ENCODE measurements at places on chromosomes 6 and 20.

GRCh38 chr6:164122109-164122508, 707.6 kb downstream of the QKI start:
- DNase-seq: no peak

GRCh38 chr6:154583546-154584188, 73.2 kb upstream of the CNKSR3 start:
- DNase-seq: no peak

DNA sequence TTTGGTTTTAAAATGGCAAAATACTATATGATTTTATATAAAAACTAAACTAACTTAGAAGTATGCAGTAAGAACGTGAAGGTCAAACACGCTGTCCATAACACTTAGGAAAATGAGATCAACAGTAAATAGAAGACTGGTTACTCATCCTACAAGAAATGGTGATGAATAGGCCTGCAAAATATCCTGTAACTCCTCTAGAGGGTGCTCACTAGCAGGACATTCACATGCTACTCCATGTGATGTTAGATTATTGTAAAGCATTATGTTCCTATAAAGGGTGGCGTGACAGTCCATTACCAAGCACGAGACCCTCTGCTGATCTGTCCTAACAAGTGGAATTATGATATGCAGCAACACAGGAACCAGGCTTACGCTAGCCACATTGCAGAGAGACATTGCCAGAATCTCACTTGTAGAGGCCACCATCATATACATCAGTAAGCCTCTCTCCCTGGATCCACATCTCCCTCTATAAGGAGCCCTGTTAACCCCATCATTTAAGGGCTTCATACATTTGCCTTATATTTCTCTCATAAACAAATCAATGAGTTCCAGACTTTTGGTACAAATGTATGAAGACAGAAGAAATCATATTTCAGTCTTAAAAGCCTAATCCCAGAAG, 18.0 kb upstream of the DEFB129 start:
- no peak for DNase-seq

DNA sequence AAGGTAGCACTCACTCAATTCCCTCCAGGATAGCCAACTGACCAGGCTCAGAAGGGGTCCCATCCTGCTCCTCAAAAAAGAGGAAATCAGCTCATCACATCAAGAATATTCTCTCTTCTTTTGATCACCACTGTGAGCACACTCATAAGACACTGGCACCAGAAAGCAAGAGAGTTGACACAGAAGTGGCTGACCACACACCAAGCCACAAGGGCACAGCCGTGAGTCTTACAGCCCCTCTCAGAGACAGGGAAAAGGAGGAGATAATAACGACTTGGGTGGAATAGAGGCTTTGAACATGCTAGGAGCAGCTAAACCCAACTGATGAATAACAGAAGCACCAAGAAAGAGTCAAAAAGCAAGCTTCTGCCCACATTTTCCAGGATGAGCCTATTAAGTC, 249.1 kb upstream of the PREP start:
- no peak for DNase-seq

DNA sequence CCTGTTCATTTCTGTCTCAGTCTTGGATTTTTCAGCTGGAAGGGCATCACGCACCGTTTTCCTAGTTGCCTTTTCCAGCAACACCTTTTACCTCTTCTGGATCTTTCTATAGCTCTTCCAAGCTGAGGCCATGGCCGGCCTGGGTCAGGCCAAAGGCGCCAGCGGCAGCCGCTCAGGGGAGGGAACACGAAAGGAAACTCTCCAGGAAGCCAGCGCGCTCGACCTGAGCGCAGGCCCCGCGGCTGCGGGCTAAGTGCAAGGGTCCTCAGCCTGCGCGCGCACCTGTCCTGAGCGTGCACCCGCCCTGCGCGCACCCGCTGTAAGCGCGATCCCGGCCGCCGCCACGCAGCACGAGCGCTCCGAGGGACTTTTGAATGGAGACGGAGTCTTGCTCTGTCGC, 43.8 kb upstream of the TMEM181 start:
- no peak for DNase-seq

Data from activated CD4-positive, CD25-positive, alpha-beta regulatory T cell treated with anti-CD3 and anti-CD28 coated beads, Interleukin-2, amount 50 U/mL, for 16 hours (primary cell).